ENCODE measurements at places on chromosomes 4 and X.

DNA sequence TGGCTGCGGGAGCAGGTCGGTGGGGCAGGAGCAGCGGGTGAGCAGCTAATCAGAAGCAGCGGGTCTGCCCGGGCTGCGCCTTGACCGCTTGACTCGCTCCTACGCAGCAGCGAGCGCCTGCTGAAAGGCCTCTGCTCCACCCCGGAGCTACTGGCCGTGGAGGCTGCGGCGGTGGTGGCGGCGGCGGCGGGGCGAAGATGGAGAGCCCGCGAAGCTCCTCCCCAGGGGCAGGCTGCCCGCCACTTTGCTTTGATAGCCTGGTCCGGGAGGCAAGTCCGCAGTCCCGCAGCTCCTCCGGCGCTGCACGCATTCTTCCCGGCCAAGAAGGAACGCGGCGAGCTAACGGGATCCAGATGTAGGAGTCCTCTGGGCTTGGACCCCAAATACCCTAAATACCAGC lies 36.7 kb downstream of the PJA1 start:
- peak; percentile 53 for DNase-seq
- H3K27ac ChIP-seq: no peak overlapping the region
- H3K36me3 ChIP-seq: no peaks in the 10 kb centered on the region

DNA sequence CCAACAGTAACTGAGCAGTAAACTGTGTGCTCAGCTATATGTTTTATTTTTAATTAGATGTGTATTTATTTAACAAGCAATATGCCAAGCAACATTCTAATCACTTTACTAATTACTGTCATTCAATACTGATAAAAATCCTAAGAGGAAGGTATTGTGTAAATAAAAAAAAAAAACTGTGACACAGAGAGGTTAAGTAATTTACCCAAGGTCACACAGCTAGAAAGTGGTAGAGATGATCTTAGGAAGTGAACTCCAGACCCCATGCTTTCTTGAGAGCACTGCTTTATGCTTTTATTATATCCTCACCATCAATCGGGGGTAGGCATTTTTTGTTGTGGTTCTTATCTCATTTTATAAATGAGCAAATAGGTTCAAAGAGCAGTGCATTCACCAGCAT lies 417.1 kb downstream of the RAB28 start:
- H3K27me3 ChIP-seq: no peaks in the 10 kb centered on the region
- no peak overlapping the region for H3K4me3 ChIP-seq
- H3K4me1 ChIP-seq: no peaks in the 10 kb centered on the region
- H3K27ac ChIP-seq: no peak overlapping the region
- no peak for DNase-seq

GRCh38 chrX:11870789-11871188 lies 112.8 kb downstream of the MSL3 start:
- DNase-seq: no peak
- no peaks in the 10 kb centered on the region for H3K27me3 ChIP-seq
- no peak overlapping the region for H3K27ac ChIP-seq
- no peak overlapping the region for H3K4me3 ChIP-seq

GRCh38 chr4:183337349-183337748 lies 15.1 kb upstream of the CLDN24 start:
- no peaks in the 10 kb centered on the region for H3K36me3 ChIP-seq
- no peak overlapping the region for H3K27ac ChIP-seq
- H3K27me3 ChIP-seq: no peaks in the 10 kb centered on the region
- no peaks in the 10 kb centered on the region for H3K4me1 ChIP-seq
- no peak for DNase-seq
- H3K4me3 ChIP-seq: no peak overlapping the region

- peak overlapping the region; percentile 88 for H3K27ac ChIP-seq
- peaks cover 12% of the 10 kb centered on the region for H3K4me1 ChIP-seq
- H3K27me3 ChIP-seq: no peaks in the 10 kb centered on the region
Observed at GRCh38 chrX:13733506-13733905, 914 bp downstream of the TRAPPC2 start.

- no peaks in the 10 kb centered on the region for H3K27me3 ChIP-seq
- H3K4me1 ChIP-seq: no peaks in the 10 kb centered on the region
- H3K4me3 ChIP-seq: no peak overlapping the region
- no peak for DNase-seq
Observed at GRCh38 chr4:8737075-8737474, 134.6 kb downstream of the HMX1 start.

DNA sequence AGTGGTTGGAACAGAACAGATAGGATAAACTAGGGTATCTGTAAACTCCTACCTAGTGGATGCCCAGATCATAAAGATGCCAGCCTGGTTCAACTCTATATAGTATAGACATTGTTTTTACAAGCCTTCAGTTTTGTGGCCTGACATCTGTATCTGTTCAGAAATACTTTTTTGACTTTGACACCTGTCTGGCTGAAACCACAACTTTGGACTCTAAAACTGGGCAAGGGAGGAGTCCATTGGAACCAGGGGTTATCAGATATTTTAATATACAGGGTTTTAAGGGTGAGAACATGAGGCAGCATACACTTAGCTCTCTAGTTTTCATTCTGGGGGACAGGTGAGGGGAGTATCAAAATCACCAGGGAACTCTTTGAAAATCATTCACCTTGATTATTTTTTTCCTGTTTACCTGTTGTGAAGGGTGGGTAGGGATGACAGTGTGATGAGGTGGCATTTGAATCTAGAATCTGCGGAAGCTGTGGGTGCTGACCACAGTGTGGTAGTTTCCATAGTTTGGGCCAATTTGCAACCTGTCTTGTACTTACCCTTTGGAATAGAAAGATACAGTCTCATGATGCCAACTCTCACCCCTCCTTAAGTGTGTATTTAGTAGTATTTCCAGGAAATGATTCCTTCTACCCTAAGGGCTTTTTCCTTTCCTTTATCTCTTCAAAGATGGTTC lies 20.6 kb downstream of the GAB1 start:
- H3K27me3 ChIP-seq: no peaks in the 10 kb centered on the region
- H3K27ac ChIP-seq: no peak overlapping the region
- peaks cover 35% of the 10 kb centered on the region for H3K4me1 ChIP-seq
- H3K4me3 ChIP-seq: no peak overlapping the region
- no peak for DNase-seq

DNA sequence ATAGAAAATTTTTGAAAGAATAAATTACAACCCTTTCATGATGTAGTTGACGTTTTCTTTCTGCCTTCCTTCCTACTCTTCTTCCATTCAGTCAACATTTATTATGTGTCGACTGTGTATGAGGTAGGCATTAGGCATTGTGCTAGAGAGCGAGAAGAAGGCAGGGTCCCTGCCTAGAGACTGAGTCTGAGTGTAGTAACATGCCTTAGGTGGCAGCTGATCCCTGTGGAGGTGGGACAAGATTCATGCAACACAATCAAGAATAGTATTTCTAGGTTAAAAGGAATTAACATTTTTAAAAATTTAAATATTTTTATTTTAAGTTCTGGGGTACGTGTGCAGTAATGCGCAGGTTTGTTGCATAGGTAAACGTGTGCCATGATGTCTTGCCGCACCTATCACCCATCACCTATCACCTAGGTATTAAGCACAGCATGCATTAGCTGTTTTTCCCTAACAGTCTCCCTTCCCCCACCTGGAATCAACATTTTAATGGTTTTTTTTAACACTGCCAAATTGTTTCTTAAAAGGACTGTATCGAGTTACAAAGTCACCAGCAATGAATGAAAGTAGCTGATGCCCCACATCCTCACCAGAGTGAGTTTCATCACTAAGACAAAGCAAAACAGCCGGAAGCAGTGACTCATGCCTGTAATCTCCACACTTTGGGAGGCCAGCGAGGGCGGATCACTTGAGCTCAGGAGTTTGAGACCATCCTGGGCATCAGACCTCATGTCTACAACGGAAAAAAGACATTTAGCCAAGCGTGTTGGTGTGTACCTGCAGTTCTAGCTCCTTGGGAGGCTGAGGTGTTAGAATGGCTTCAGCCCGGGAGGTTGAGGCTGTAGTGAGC lies 84.0 kb downstream of the WWC2 start:
- no peaks in the 10 kb centered on the region for H3K36me3 ChIP-seq
- no peak for DNase-seq
- H3K27ac ChIP-seq: no peak overlapping the region
- no peaks in the 10 kb centered on the region for H3K4me1 ChIP-seq
- no peak overlapping the region for H3K4me3 ChIP-seq
- no peaks in the 10 kb centered on the region for H3K27me3 ChIP-seq

DNA sequence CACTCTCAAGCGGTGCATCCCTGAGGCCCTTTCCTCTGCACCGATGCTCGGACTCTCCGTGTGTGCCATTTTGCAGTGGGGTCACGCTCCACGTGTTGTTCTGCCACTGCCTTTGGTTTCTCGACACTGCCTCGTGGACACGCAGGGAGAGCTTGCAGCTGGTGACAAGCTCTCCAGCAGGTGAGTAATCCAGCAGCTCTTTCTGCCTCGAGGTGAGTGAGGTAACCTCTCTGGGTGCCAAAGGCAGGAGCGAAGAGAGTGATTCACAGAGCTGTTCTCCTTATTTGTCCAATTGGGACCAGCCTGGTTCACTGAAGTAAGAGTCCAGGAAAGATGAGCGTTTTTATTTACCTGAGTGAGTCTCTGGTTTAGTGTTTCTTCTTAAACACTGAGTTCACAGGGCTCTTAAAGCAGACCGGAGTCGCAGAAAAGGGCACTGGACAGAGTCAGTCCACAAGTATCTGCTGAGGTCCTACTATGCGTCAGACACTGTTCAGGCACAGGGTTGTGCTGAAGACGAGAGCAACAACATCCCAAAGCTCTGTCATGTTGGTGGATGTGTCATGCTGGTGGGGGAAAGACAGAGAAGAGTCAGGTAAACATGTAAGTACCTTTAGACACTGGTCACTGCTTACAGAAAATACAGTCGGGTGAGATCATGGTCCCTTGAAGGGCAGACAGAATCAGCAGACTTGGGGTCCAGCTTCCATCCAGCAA lies 61.8 kb downstream of the FHDC1 start:
- H3K36me3 ChIP-seq: no peaks in the 10 kb centered on the region
- no peaks in the 10 kb centered on the region for H3K27me3 ChIP-seq
- no peak overlapping the region for H3K4me3 ChIP-seq

- H3K27ac ChIP-seq: no peak overlapping the region
- peak; percentile 67 for DNase-seq
- no peaks in the 10 kb centered on the region for H3K4me1 ChIP-seq
- H3K27me3 ChIP-seq: no peaks in the 10 kb centered on the region
Observed at GRCh38 chr4:10664408-10664807, 20.2 kb downstream of the CLNK start.

- H3K4me1 ChIP-seq: no peaks in the 10 kb centered on the region
- no peak for DNase-seq
- no peak overlapping the region for H3K27ac ChIP-seq
- H3K4me3 ChIP-seq: no peak overlapping the region
- no peaks in the 10 kb centered on the region for H3K36me3 ChIP-seq
- no peaks in the 10 kb centered on the region for H3K27me3 ChIP-seq
Observed at GRCh38 chr4:130214268-130214667, 1118.3 kb downstream of the C4orf33 start.

DNA sequence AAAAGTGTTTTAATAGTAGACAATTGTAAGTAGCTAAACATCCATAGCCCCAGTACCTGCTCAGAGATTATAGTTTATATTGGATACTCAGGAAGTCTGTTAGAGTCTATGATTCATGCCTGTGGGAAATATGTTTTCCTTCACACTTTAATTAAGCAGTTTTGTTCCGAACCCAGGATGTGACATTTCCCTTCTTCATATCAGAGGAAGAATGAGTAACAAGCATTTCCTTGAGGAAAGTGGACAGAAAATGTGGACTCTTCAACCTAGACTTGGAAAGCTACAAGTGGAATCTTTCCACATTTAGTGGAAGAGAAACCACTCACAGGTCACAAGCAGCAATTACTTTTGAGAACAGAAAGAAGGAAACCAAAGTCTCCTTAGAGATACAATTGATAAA lies 419.4 kb downstream of the C4orf33 start:
- no peaks in the 10 kb centered on the region for H3K27me3 ChIP-seq
- no peaks in the 10 kb centered on the region for H3K4me1 ChIP-seq
- H3K27ac ChIP-seq: no peak overlapping the region
- no peaks in the 10 kb centered on the region for H3K36me3 ChIP-seq

DNA sequence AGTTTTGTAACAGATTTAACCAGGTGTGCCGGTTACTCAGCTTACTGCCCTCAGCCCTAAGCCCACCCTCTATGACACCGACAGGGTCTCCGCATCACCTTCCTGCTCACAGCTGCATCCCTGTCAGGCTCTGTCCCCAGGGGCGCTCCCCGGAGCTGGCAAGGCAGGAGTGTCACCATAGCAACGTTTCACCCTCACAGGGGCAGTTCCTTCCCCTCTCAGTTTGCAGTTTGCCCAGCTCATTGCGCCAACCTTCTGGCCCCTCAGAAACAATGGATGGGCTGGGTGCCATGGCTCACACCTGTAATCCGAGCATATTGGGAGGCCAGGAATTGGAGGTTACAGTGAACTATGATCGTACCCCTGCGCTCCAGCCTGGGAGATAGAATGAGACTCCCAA lies 42.6 kb downstream of the RGS12 start:
- H3K4me3 ChIP-seq: no peak overlapping the region
- H3K36me3 ChIP-seq: no peaks in the 10 kb centered on the region
- no peaks in the 10 kb centered on the region for H3K27me3 ChIP-seq
- H3K27ac ChIP-seq: peak overlapping the region; percentile 28
- H3K4me1 ChIP-seq: peaks cover 30% of the 10 kb centered on the region
- no peak for DNase-seq

DNA sequence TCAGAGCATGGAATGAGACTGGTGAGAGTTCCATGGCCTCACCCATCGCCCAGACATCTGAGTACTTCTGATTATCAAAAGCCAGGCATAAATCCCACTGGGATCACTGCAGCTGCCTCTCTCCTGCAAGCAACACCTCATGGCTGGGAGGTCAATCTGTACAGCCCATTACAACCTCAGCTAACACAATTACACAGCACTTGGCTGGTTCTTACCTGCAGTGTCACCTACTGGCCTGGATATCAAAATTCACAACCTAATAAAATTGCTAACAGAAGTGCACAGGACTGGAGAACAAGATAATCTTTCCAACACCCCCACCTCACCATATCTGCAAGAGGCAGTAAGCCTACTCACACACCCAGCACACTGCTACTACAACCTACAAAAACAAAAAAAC lies 341.7 kb upstream of the NDST3 start:
- H3K4me1 ChIP-seq: no peaks in the 10 kb centered on the region
- DNase-seq: no peak
- H3K27me3 ChIP-seq: no peaks in the 10 kb centered on the region
- no peak overlapping the region for H3K4me3 ChIP-seq
- no peak overlapping the region for H3K27ac ChIP-seq
- H3K36me3 ChIP-seq: no peaks in the 10 kb centered on the region

- H3K4me3 ChIP-seq: no peak overlapping the region
- no peaks in the 10 kb centered on the region for H3K4me1 ChIP-seq
Observed at GRCh38 chrX:72079607-72080006, 52.1 kb downstream of the RTL5 start.

DNA sequence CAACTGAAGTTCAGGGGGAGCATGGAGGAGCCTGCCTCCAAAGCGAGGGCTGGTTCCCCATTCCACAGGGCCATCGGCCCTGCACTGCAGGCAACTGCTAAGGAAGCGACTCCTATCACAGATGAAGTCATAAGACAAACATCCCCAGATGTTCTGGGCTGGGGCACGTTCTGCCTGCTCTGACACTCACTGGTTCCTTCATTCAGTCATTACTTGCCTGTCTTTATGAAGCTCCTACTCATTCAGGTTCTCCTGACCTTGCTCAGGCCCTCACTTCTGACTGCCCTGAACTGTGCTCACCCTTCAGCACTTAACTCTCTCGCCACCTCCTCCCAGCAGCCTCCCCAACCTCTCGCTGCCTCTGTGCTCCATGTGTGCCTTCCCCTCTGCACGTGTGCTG lies 2.5 kb upstream of the SLC2A9 start:
- no peak overlapping the region for H3K4me3 ChIP-seq
- H3K27me3 ChIP-seq: no peaks in the 10 kb centered on the region
- no peak for DNase-seq
- no peaks in the 10 kb centered on the region for H3K36me3 ChIP-seq
- no peak overlapping the region for H3K27ac ChIP-seq
- peaks cover 40% of the 10 kb centered on the region for H3K4me1 ChIP-seq

GRCh38 chrX:150203248-150203645 lies 159.9 kb upstream of the MAMLD1 start:
- DNase-seq: no peak
- no peak overlapping the region for H3K27ac ChIP-seq
- no peaks in the 10 kb centered on the region for H3K27me3 ChIP-seq
- H3K4me3 ChIP-seq: no peak overlapping the region
